ENCODE measurements at places on chromosomes 1 and 21.

GRCh38 chr1:117447661-117448060 lies 80.4 kb downstream of the MAN1A2 start:
- no peak for DNase-seq

GRCh38 chr1:63688302-63688890 lies 85.4 kb upstream of the ROR1 start:
- no peak for DNase-seq

GRCh38 chr1:41672173-41672572 lies 187.7 kb upstream of the EDN2 start:
- DNase-seq = no peak

DNA sequence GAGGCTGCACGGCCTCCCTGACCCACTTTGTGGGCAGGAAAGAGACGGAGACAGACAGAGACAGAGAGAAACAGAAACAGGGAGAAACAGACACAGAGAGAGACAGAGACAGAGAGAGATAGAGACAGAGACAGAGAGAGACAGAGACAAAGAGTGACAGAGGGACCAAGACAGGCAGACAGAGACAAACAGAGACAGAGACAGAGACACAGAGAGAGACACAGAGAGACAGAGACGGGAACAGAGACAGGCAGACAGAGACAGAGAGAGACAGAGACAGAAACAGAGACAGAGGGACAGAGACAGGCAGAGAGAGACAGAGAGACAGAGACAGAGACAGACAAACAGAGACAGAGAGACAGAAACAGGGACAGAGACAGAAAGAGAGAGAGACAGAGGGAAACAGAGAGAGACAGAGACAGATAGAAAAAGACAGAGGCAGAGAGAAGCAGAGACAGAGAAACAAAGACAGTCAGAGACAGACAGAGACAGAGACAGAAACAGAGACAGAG lies 3.1 kb downstream of the COL6A1 start:
- DNase-seq = no peak

DNA sequence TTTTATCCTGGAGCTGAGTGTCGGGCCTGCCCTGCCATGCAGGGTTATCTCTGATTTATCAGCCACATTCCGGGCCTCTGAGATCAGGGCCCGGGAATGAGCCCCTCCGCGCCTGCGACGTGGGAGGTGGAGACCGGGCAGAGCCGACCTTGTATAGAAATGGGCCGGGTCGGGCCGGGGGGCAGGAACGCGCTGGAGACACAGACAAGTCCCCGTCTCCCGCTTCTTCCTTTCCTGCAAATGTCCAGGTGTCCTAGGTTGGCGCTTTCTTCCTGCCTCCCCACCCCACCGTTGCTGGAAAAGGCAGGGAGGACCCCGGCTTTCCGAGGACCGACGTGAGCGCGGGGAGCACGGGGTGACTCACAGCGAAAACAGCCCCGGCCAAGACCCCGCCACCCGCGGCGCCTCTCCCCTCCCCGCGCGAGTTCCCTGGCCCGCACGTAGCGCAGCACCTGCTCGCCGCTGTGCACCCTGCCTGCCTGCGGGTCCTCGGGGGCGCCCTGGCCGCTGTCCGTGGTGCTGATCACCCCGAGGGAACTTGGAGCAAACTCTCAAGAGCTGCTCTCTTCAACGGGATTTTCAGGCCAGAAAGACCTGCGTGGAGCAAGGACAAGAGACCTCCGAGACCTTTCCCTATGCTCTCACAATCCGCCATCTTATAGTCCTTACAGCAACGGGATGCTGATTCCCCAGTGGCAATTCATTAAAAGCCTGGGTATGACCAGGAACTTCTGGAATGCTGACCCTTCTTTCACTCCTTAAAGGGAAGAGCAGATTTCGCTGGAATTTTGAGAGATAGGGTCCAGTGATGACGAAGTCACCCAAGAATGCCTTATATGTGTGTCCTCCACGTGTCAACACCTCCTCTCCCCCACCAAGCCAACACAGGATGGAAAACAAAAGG lies 475 bp upstream of the NPPB start:
- DNase-seq = peak; percentile 65

DNA sequence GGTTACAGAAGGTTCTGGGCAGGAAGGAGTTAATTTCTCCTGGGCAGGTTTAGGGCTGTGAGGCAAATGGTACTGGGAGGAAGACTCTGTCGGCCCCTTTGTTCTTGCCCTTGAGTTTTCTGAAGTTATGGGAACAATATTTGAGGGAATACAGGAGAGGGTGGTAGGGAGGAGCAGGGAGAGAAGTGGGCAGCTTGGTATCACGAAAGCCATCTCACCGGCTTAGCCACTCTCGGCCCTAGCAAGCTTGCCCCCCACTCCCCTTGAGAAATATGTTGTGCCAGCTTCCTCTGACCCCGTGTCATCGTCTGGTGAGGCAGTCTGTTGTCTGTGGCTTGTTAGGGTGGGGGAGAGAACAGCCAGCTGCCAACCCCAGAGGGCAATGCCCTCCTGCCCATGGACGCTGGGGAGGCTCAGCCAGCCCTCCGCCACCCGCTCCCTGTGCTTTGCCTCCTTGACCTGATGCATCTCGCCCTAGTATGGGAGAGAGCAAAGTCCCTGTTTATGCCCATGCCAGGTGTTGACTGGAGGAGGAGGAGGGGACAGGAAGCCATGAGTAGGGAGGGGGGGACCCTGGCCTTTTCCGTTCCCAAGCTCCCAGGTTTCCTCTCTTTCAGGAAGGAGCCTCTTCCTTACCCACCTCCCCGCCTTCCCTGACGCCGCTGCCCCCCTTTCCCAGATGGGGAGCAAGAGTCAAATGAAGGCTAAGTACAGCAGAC lies 1.2 kb downstream of the EFNA1 start:
- no peak for DNase-seq

GRCh38 chr1:114462341-114462740 lies 48.7 kb downstream of the TRIM33 start:
- DNase-seq = no peak

DNA sequence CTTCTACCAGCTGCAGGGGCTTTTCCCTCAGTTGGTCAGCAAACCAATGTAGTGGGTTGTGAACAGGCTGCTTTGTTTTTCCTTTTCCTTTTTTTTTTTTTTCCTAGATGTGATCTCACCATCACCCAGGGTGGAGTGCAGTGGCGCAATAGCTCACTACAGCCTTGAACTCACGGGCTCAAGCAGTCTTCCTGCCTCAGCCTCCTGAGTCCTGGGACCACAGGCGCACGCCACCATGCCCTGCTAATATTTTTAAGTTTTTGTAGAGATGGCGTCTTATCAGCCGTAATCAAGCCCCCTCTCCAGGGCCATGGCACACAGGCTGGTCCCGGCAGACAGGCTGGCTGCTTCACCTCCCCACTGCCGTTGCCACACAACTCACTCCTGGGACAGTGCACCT lies 3.4 kb upstream of the TRIM11 start:
- DNase-seq = no peak

- no peak for DNase-seq
Observed at GRCh38 chr21:42846221-42846620, 33.1 kb downstream of the WDR4 start.

DNA sequence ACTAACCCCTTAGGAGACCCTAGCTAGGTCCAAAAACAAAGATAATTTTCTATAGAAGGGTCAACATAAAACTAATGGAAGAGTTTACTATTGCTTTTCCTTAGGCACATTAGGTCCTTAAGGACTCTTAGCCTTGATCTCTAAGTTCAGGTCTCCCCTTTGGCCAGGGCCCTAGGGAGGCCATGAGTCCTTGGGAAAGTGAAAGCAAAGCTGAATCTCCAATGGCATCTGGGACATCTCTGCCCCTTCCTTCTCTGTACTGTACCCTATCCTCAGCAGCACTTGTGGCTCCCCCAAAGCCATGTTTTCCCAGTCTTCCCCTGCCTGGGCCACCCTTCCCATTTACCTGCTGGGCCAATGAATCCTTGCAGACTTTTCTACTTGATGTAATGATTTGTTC lies 14.3 kb downstream of the IER5 start:
- DNase-seq = no peak

- DNase-seq = no peak
Observed at GRCh38 chr21:38986806-38987632, 181.3 kb downstream of the ETS2 start.

GRCh38 chr21:20789729-20790500 lies 208.3 kb upstream of the NCAM2 start:
- no peak for DNase-seq

DNA sequence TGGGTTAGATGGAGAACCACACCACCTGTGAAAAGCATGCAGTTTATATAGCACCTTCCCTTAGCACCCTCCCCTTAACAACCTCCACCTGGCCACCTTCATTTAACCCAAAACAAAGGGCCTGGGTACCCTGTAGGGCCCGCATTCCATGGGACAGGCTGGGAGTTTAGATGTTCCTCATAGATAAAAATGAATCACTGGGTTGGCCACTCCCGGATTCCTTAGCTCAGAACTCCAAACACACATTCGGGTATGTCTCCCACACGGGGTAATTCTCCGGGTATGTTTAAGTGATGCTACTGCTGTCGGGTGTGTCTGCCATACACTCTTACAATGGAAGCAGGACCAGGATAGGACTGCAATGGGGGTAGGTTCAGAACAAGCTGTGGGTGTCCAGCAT lies 43.9 kb upstream of the FOXO6 start:
- no peak for DNase-seq

DNA sequence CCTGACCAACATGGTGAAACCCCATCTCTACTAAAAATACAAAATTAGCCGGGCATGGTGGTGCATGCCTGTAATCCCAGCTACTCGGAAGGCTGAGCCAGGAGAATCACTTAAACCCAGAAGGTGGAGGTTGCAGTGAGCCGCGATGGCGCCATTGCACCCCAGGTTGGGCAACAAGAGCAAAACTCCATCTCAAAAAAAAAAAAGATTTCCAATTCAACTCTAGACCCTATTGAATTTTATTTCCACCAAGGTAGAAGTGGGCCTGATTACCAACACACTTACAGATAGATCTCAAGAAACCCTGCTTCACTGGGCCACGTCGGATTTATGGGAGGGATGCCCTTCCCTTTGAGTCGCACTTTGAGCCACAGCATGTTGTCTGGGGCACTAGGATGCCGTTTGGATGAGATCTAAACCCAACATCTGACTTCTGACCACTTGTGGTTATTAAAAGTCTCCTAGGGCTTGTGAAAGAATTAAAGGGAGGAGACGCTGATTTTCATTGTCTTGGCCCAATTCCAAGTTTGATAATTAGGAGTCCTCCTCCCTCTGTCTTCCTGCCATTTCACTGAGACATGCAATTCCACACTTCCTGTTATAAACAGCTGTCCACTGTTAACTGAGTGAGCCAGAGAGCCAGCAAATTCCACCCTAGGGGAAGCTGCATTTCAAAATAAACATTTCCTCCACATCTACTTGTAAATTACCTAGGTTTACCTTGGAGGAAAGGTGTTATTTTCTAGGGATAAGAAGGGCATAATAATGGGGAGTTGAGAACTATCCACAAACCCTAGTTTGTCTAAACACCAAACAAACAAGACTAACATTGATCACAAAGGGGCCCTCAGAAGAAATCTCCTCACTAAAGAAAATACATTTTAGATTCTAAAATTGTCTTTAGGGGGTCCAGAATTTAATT lies 5.2 kb upstream of the RERE start:
- DNase-seq = no peak

DNA sequence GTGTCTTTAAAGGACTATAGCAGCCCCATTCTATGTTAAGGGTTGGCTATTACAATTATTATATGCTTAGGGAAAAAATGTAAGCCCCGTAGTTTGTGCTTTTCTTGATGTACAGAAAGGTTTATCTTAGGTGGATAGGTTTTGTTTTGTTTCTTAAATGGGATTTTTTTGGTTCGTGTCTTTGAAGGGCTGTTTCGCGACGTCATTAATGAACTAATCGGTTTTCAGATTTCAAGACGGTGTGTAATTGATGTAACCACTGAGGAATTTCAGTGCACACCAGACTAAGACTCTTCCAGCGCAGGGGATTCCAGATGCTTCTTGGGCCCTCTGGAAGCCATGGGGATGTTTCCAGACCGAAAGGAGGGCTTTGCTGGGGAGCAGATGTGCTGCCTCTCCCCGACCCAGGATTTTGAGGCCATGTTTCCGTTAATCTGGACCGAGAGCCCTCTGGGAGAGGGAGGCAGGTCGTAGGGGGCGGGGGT lies 4.8 kb upstream of the SIM2 start:
- no peak for DNase-seq

- DNase-seq = no peak
Observed at GRCh38 chr21:41958886-41959563, 5.2 kb upstream of the C2CD2 start.

All from activated T-cell treated with anti-CD3 and anti-CD28 coated beads for 48 hours (primary cell).